Mesenchymal stem cell (in vitro differentiated cells and primary cell): ENCODE measurements at places on chromosomes 5 and 9.

DNA sequence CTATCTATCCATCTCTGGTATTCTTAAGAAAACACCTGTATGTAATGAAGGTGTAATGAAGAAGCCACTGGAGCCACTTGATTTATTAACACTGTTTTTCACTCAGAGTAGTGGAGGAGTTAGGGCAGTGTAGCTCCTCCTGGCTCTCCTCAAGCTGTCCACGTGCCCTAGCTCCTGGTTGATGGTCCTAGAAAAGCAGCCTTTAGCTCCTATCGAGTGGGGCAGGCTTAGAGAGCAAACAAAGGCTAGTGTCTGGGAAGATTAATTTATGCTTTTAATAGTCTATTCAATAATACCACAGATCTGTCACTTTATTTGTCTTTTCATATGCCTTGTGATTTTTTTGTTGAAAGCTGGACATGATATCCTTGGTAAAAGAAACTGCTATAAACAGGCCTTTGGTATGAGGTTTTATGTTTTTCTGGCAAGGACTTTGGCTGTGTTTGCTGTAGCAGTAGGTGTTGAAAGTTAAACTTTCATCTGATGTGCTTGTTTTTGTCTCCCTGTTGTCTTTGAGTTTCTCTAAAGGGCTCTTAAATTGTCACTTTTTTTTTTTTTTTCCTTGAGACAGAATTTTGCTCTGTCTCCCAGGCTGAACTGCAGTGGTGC is 141.1 kb downstream of the GCNT1 start:
- DNase-seq: no peak

GRCh38 chr9:110021891-110022290 is 186.1 kb downstream of the C9orf152 start:
- no peak for DNase-seq

GRCh38 chr9:69412741-69413150 is 87.7 kb downstream of the ENTREP1 start:
- DNase-seq: peak; percentile 62

GRCh38 chr9:136791516-136792276 is 552 bp downstream of the TMEM141 start:
- peak; percentile 34 for DNase-seq
